ENCODE measurements at places on chromosomes 13 and 19. TPM values are rescaled to one million over a fixed set of nuclear protein-coding genes. Genes with fewer than 3 reads are reported as not detected.

GRCh38 chr19:30602661-30603350 is 230.6 kb downstream of the ZNF536 start:
- no peak for DNase-seq

GRCh38 chr19:27772059-27772458 is 1440.9 kb downstream of the UQCRFS1 start:
- no peak for DNase-seq

GRCh38 chr13:28077231-28077630 is 23.1 kb downstream of the FLT3 start:
- no peak for DNase-seq

ZNF85 gene
- polyA plus RNA-seq = 8.7 TPM

- DNase-seq = no peak
These were observed 20.4 kb downstream of the MBD3L2B start for GRCh38 chr19:7000816-7001215.

TNPO2 gene
- 53.9 TPM for polyA plus RNA-seq

- no peak for DNase-seq
These were observed 590.2 kb upstream of the SPRY2 start for GRCh38 chr13:80931118-80931517.

GRCh38 chr19:45774765-45775164 is 5.7 kb upstream of the SIX5 start:
- DNase-seq = no peak

DNA sequence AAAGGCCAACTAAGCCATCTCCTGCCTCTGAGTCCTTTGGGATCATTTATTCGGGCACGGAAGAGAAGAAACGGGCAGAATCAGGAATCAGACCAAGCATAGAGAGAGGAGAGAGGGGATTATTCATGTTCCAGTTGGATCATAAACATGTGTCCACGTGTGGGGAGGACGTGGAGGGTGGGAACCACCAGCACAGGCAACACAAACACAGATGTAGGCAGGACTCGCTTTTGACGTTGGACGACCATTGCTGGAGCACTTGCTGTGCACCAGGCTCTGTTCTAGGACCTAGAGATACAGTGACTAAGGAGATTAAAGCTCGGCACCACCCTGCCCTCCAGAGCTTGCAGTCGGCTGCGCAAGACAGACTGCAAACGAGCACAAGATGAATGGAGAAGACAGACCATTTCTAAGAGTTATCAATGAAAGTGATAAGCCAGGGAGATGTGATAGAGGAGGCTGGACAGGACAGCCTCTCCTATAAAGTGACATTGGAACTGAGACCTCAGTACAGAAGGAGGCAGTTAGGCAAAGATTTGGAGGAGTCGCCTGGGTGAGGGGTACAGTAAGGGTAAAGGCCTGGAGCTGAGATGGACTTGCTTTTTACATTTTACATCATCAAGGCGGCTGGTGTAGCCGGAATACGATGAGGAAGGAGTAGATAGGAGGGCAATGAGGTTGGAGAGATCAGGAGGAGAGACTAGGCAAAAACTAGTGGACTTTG is 716 bp downstream of the SH2D3A start:
- DNase-seq = no peak

DNA sequence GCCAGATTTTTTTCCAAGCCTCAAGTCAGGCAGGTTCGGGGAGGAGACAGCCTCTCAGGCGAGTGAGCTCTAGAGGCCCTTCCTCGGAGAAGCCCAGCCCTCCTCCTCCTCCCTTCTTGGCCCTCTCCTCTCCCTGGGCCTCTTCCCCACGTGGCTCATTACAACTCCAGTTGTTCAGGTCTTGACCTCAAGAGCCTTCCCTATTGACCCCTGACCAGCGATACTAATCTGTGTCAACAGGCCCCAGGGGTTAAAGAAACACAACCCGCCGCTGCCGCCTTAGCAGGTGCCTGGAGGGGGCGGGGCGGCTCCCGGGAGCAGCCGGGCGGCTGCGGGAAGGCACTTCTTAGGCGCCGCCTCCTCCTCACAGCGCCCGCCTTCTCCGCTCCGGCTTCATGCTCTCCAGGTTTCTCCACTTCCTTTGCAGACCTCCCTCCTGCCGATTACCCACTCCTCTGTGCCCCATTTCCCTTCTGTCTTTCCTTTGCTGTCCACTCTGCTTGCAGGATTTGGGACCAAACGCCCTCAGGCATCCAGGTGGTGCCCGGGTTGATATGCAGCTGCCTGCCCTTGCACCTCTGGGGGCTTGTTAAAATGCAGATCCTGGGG is 51.0 kb downstream of the LYL1 start:
- DNase-seq = no peak

- DNase-seq = no peak
These were observed 102.3 kb upstream of the ABCC4 start for GRCh38 chr13:95403349-95404140.

DNA sequence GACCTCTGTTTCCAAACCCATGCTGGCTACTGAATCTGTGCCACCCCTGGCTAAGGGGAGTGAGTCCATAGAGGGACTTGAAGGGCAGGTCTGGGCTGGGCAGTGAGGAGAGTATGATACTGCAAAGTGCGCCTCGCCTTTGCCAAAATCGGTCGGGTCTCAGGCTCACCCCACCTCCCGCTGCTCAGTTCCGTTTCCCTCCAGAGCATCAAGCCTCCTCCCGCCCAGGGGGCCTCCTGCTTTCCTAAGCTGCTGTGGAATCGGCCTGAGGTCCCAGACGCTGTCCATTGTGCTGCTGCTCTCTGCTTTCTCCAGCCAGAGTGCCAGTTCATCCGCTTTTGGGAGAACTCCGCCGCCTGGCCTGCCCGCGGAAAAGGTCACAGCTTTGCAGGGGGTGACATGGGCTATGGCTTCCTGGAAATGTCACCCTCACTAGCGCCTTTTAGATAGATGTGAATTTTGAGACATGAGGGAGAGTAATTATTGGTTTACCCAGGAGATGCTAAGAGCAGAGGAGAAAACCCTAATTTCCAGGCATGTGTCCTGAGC is 1418.4 kb downstream of the UQCRFS1 start:
- no peak for DNase-seq

DNA sequence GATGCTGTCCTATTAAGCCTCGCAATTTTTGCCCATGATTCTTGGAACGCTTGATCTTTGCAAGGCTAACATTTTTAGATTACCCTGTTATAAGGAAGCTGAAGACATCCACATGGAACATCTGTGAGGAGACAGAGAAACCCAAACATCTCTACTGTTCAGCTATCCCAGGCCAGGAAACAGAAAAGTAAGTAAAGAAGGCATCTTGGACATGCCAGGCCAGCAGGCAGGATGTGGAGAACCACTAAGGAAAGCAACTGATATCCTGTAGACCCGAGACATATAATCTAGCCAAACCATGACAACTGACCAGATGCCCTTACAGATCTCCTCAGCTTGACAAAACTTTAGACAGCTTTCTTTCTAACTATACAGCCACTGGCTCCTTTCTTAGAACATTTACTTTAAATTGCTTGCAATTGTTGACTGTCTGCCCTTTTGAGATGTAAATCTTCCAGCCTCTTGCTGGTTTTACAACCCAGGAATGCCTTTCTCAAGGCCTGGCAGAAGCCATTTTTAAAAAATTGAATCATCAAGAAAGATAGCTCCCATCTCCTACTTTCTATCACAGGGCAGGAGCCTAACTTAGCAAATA is 255.8 kb upstream of the DACH1 start:
- DNase-seq = no peak

RAB3A gene
- 4.2 TPM for polyA plus RNA-seq

EPS8L1 gene
- polyA plus RNA-seq = 3.4 TPM

GRCh38 chr13:42981317-42981716 is 10.7 kb downstream of the EPSTI1 start:
- DNase-seq = no peak

DNA sequence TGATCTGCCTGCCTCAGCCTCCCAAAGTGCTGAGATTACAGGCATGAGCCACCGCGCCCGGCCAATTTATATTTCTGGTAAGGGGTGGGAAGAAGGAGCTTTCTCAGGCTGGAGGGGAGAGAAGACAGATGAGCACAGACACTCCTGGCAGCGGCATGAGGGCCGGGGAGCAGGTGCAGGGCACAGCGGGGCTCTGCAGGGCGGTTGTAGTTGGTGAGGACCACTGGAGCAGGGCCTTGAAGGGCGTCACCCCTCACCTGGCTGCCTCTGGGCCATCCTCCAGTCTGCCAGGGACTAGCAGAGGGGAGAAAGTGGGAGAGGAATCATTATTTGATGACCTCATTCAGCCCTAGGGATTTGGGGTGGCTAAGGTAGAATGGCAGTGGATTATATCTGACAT is 8.6 kb upstream of the CSNK1G2 start:
- no peak for DNase-seq

DNA sequence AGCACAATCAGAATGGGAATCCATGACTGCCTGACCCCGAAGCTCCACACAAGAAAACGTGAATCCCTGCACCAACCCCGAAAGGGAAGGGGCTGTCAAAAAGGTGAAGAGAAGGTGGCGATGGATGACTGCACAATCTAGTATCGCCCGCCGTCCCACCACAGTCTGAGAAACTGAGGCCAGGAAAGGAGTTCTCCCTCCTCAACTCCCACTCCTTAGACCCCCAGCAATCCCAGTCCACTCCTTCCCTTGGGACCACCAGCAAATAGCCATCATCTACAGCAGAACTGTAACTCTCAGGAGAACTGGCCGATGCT is 451 bp downstream of the NOSIP start:
- DNase-seq = no peak

DNA sequence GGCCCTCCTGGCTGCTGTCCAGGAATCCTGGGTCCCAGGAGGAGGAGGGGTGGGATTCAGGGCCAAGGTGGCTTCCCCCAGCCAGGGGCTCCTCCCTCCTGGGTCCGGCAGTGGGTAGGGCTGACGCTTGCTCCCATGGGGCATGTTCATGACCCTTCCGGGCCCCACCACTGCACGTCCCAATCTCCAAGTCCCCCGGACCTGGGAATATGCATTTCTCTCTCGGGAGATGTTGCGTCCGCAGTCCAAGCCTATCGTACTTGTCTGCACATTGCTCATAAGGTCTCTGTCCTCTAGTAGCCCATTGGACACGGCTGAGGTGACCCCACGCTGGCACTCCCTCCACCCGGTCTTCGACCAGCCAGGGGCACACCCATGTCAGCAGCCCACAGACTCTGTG is 192.3 kb downstream of the TEX29 start:
- DNase-seq = no peak

DNA sequence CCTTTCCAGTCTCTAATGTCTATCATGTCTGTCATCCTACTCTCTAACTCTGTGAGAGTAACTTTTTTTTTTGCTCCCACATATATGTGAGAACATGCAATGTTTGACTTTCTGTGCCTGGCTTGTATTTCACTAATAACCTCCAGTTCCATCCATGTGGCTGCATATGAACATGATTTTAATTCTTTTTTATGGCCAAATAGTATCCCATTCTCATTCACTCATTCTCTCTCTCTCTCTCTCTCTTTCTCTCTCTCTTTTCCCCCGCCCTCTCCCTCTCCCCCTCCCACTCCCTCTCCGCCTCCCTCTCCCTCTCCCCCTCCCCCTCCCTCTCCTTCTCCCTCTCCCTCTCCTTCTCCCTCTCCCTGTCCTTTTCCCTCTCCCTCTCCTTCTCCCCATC is 52.0 kb downstream of the DNAJC3 start:
- DNase-seq = no peak

EMC10 gene
- polyA plus RNA-seq = 117 TPM

SMIM17 gene
- polyA plus RNA-seq = 1.7 TPM

DNA sequence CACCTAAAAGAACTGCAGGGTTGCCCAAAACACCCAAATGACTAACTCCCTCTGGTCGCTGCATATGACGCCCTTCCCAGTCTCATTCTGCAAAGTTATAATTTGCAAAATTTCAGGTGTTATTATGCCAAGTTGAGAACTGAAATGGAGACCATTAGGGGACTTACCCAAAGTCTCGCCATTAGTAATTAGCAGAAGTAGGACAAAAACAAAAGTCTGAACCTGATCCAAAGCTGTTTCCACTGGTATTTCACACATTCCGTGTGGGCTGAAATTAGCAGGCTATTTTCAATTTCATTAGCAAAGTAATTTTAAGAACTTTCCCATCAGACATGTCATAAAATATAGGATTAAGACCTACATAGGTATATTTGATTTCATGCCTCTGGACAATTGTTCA is 6.8 kb downstream of the RUBCNL start:
- no peak for DNase-seq

JSRP1 gene
- 84.3 TPM for polyA plus RNA-seq

HSD17B14 gene
- 3.1 TPM for polyA plus RNA-seq

- DNase-seq = no peak
These were observed 253.2 kb downstream of the SUCLA2 start for GRCh38 chr13:47747901-47748300.

DNA sequence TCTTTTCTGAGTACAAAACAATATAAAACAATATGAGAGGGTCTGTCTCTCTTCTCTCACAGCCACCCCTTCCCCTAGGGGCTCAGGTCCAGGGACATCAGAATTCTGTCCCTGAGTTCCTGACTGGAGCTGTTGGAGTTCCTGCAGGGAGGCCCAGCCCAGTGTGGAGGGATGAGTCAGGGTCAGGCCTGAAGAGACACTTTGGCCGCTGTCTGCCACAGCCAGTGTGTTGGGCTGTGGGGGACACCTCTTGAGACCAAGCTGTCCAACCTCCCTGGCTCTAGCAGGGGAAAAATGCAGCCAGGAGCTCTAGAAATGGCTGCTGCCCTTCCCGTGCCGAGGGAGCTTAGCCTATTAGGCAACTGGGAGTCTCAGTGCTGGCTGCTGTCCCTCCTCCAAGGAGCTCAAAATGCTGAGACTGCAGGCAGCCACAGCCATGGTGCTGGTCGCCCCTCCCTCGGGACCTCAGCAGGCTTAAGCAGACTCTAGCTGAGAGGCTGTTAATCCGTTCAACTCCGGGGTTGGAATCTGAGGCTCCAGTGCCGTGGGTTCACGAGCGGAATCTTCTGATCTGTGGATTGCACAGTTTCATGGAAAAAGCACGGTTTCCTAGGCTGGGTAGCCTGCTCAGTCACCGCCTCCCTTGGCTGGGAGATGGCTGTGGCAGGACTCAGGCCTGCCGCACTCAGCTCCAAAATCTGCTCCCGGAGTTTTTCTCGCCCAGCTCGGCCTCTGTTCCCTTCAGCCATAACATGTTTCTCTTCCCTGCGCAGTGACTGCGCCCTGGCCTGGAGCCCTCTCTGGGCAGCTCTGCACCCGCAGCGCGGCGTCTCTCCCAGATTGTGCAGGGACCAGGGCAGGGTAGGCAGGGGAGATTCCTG is 3.8 kb upstream of the ZNF626 start:
- DNase-seq = no peak

- no peak for DNase-seq
These were observed 496.4 kb downstream of the LMO7 start for GRCh38 chr13:76132532-76132931.

- no peak for DNase-seq
These were observed 10.2 kb downstream of the GAS6 start for GRCh38 chr13:113853518-113854237.

GRCh38 chr13:19695829-19696228 is 62.4 kb downstream of the MPHOSPH8 start:
- DNase-seq = no peak

CPT1C gene
- 8.2 TPM for polyA plus RNA-seq

DNA sequence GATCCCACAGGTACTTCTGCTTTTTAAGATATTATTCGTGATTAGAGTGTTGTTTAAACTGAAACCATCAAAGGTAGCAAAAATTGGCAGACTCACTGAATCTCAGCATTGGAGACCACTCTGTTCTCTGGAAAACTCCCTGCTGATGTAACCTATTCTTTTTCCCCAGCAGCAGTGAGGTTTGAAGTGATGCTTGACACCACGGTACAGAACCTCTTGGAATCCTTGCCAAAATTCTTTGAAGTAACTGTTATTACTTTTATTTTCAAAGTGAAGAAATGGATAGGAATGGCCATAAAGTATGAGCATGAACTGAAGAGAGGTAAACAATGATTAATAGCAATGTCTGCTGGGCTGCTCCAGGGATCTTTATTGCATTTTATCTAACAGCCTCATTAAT is 66.4 kb upstream of the KL start:
- no peak for DNase-seq

- no peak for DNase-seq
These were observed 49.5 kb upstream of the RFXAP start for GRCh38 chr13:36769545-36769944.

MTUS2 gene
- 22.7 TPM for polyA plus RNA-seq
